ENCODE measurements at places on chromosomes 4 and X.
A peak's percentile ranks its signal among the peaks of the same experiment; 100 is the strongest.

- peak; percentile 10 for DNase-seq
Measured at GRCh38 chrX:101290957-101291603, at the start of gene TAF7L. TAF7L (minus strand) TSS chrX:101291334; CDS start chrX:101287543, 3,791 bp downstream.

GRCh38 chr4:148092316-148093014 lies 349.7 kb downstream of the NR3C2 start:
- no peak for DNase-seq

DNA sequence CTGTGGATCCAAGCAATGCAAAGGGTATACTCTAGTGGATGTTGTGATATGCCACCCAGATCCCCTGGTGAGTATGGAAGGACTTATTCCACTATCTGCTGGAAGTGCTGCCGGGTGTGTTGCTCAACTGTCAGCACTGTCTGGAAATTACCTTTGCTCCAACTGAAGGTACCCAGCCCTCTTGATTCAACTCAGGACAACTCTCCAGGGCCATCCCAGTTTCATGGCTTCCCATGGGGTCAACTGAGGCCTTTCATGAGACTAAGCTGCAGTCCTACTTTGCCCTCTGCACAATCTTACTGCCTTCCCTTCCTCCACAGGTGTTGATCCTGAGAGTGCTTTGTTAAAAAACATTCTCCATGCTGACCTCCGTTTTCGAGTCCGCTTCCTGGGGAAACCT lies 99.8 kb downstream of the SPRY1 start:
- DNase-seq, result no peak

DNA sequence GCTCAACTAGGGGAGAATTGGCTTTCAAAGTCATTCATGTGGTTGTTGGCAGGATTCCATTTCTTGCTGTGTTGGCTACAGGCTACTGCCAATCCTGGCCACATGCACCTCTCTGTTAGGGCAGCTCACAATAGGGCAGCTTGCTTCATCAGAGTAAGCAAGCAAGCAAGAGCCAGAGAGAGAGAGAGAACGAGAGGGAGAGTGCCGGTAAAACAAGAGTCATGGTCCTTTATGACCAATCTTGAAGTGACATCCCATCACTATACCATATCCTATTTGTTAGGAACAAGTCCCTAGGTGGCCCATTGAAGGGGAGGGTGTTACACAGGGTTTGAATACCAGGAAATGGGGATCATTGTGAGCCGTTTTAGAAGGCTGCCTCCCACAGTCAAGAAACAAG lies 33.0 kb upstream of the TLR2 start:
- no peak for DNase-seq

DNA sequence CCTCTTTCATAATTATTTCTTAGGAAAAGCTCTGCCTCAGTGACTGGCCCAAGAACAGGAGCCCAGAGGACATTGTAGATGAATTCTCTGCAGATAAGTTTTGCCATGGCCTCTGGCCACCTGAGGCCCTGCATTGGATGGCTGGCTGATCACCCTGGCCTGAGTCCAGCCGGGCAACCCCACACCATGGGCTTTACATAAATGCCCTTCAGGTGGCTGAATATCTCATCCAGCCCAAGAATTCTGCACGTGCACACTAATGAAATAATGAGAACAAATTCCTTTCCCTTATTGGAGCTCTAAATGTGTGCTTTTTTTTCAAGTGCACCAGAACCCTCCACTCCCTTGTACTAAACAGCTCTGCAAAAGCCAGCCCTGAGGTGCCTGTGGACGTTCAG lies 65.7 kb downstream of the IRF2 start:
- peak; percentile 15 for DNase-seq

GRCh38 chr4:6773616-6774540 lies 8.6 kb upstream of the KIAA0232 start:
- DNase-seq, result no peak

- no peak for DNase-seq
Measured at GRCh38 chr4:26484032-26484515, 6.2 kb downstream of the CCKAR start.

- no peak for DNase-seq
Measured at GRCh38 chr4:82621251-82621650, 59.5 kb upstream of the TMEM150C start.

GRCh38 chrX:28273736-28274135 lies 292.5 kb upstream of the DCAF8L1 start:
- no peak for DNase-seq

- no peak for DNase-seq
Measured at GRCh38 chr4:878796-879728, 53.1 kb downstream of the GAK start.

DNA sequence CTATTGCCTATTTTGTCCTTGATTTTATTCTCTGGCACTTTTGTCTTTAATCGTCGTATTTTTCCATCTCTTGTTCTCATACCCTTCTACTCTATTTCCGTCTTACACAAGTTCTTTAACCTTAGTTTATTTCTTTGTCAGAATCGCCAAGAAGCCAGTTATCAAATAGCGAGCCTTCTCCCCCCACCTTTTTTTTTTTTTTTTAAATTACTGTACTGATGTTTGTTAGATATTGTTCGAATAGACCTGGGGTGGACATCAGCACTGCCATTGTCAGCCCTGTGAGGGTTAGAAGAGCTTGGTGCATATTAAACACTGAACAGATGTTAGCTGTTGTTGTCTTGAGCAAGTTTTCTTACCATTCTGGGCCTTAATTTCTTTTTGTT lies 1.2 kb downstream of the SPCS3 start:
- no peak for DNase-seq

DNA sequence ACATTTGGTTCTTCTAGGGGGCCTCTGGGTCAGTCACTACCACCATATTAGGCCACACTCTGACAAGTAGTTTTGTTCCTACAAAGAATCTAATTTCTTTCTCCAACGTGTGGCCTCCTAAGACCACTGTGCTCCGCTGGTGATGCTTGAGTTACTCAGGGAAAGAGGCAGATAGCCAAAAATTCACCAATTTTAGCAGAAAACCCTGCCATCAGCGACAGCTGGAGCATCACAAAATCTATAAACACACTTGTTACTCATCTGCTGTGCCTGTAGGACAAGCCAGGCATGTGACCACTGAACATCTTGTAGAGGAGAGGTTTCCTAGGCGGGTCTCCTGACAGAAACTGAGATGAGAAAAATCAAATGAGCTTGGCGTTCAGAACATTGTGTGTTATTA lies 105.4 kb downstream of the SYNPO2 start:
- DNase-seq, result no peak

GRCh38 chr4:2318885-2319284 lies 57.0 kb upstream of the MXD4 start:
- DNase-seq, result no peak

- no peak for DNase-seq
Measured at GRCh38 chrX:107629540-107629909, 1.2 kb downstream of the PRPS1 start.

DNA sequence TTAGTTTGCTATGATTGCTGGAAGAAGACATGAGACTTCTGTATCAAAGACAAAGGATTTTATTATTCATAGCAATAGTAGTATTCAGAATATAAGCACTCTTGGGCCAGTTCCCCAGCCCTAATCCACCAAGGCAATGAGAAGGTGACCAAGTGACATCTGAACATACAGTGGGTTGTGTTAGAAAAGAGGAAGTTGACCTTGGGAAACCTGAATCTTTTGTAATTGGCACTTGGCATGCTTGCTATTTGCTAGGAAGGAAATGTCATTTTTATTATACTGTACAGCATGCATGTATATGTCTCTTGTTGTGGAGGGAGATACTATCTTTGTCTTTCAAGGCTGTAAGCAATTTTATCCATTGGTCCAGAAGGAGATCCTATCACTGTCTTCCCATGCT lies 216.1 kb upstream of the FAT1 start:
- DNase-seq, result no peak

DNA sequence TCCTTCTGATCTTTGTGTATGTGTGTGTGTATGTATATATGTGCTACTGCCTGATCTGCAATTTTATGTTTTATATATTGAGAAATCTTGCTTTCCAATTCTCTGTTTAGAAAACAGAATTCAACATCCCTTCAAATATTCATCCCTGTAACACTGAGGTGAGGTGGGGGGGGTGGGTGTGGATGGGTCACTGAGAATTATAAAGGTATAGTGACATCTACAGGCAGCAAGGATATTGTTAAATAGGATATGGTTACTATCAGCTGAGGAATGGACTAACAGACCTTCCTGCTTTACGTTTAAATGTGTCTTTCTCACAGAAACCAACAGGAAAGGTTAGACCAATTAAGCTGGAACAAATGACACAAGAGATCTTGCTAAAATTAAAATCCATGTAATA lies 19.0 kb upstream of the MAGEB2 start:
- DNase-seq, result peak; percentile 25

DNA sequence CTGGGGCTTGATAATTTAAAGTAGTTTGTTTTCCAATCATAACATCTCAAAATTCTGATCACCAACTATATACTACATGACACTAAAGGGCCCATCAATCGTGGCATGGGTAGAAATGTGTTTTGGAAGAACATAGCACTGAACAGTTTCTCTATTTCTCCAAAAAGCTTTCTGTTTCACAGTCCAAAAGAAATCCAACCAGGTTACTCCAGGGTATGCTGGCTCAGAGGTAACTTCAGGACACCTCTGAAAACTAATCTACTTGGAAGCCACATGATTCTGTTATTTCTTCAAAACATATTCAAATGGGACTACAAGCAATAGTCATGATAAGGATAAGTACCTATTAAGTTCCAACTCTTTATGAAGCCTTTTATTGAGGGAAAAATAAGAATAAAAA lies 8.3 kb downstream of the PHKA1 start:
- DNase-seq, result no peak

DNA sequence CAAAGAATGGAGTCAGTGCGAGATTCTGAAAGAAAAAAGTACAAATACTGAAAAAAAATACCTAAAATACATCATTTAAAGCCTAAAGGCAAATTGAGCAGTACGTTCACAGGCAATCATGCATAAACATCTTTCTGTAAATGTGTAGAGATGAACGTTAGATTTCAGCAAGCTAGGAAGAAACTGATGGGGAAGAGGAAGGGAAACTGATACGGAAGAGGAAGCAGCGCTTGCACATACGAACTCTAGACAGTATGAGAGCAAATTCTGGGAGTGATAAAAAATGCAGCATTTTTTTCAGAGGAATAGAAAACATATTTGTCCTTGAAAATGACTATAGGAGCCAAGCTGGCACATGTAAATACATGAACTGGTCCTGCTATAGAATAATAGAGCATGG lies 9.4 kb downstream of the ANKRD50 start:
- no peak for DNase-seq

GRCh38 chrX:65581661-65582339 lies 47.2 kb upstream of the LAS1L start:
- DNase-seq, result peak; percentile 64

GRCh38 chr4:28117084-28117682 lies 1256.5 kb downstream of the STIM2 start:
- DNase-seq, result peak; percentile 10

- DNase-seq, result no peak
Measured at GRCh38 chr4:18626366-18626765, 604.8 kb upstream of the LCORL start.

DNA sequence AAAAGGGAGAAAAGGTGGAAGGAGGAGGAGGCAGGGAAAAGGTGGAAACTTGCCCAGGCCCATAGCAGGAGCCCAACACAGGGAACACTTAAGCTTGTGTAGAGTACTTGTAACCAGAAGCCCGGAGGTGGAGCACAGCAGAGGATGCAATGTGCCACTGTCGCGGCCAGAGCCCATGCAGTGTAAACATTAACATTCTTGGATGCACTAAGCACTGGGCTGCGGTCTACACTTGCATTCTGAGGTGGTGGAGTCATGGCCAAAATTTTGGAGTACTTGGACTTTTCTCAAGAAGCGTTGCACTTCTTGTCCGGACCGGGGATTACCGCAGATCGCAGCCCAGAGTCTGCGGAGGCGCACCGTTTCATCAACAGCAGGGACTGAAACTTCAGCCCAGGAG lies 4.5 kb upstream of the RHOXF1 start:
- DNase-seq, result no peak

DNA sequence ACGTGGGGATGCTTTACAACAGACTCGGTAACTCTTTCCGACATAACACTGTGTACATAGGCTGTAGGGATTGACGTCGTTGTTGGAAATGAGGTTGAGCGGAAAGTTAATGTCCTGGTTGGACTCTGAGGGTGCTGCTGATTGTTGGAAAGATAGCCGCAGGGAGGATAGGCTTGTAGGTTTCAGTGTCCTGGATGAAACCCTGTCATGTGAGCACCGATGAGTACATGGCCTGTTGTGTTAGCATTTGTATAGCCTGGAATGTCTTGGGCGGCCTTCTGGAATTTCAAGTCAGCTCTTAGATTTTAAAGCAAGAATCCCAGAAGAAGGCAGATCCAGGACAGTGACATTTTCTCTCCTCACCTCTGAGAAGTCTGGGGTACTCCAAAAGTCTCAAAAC lies 63.3 kb downstream of the TBC1D14 start:
- peak; percentile 77 for DNase-seq

DNA sequence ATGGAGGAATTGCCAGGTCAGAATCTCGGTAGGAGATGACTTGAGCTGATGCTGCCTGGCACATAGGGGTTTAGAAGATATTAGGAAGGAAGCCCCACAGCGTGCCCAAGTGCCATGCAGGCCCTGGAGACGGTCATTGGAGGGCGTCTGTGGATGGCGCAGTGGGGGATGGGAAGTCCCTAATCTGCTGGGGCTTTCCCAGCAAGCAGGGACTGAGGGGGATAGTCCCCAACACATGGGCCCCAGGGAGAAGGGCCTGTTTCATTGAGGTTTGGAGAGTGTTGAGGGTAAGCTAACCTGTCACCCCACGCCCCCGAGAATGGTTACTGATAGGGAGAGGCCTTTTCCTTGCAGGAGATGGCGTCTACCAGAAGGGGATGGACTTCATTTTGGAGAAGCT lies 7.8 kb downstream of the TAFAZZIN start:
- no peak for DNase-seq

DNA sequence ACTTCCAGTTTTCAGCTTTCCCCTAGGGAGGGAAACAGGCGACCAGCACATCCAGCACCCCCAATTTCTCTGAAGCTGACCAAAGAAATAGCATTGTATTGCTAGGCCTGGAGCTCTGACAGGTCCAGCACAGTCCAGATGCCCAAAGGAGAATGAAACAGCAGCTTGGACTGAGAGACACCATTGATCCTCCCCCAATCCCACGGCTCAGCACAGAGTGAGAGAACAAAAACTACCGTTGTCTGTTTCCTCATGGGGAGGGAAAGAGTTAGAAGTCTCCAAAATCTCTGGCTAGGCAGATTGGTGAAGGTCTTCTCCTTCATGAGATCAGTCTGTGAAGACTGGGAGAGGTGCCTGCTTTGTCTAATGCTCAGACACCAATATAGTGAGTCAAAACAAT lies 8.6 kb downstream of the TCEAL7 start:
- no peak for DNase-seq

DNA sequence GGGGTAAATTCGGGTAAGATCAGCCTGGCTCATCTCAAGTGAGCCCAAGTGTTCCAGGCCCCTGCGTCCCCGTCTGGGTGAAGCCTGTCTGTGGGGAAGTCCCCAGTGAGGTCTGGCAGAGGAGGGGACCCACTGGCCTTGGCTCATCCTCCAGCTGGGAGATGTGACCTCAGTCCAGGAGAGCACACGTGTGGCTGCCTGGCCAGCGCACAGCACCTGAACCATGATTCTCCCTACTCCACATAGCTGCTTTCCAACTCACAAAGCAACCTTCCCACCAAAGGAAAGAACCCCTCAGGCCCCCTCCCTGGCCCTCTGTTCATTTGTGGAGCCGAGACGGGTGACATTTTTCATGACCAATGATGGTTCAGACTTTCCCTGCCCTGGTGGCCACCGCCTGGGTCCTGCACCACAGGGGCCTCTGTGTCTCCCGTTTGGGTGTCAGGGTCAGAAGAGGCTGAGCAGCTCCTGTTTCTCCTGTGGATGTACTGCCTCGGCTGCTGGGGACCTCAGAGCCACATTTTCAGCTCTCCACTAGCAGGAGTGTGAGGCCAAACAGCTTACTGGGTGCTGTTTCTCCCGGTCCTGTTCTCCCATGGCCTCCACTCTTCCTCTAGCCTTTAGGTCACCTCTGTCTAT lies 111.4 kb downstream of the CPZ start:
- peak; percentile 1 for DNase-seq
